ENCODE measurements at places on chromosomes 4 and X.

DNA sequence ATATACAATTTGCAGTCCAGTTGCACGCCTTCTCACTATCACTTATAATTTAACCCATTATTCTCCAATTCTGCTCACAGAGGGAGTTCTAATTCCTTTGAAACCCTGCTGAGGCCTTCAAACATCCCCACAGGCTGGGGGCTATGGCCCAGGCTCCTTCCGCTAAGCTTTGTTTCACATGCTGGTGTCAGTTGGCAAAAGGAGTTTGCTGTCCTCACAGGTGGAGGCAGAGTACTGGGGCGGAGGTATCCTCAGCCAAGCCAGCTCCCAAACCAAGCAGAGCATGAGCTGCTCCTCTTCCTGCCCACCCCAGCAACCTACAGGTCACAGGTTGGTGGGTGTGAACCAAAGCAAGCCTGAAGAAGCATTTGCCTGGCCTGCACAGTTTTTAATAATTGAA lies 21.5 kb downstream of the BTC start:
- DNase-seq = no peak

DNA sequence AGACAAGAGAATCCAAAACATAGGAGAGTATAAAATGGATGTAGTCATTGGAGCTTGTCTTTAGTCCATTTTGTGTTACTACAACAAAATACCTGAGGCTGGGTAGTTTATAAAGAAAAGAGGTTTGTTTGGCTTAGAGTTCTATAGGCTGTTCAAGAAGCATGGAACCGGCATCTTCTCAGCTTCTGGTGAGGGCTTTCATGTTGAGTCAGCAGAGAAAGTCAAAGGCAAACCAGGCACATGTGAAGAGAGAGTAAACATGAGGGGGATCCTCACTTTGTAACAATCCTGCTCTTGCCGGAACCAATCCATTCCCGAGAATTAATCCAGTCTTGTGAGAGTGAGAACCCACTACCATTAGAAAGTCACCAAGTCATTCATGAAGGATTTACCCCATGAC lies 8.1 kb upstream of the HCCS start:
- DNase-seq = no peak

DNA sequence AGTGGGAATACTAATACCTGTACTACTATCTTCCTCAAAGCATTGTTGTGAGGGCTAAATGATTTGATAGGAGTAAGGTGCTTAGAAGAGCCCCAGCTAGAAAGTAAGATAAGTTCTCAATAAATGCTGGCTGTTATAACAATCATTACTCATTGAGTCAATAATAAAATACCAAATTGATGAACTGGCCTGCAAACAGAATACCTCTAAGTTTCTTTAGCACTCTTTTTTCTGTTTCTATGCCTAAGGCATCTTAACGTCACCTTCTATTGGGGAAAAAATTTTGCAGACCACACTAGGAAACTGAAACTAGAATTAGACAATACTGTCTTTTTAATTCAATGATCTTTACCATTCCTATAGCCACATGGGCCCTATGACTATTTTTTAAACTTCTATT lies 1.2 kb downstream of the CLTRN start:
- DNase-seq = no peak

DNA sequence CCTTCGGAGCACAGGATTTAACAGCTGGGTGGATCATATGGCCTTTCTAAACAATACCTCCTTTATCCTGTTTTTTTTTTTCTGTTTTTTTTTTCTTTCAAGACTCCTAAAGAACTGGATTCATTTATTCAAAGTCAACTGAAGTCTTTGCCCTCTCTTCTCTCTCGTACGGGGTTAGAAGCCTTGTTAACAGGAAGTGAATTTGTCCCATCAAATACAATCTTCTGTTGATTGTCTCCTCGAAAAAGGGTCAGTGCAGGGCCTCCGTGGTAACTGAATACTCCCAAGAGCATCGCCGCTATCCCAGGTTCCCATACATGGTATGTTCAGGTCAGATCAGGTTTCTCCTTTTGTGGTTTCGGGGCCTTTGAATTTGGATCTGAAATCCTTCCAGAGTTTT lies 1.8 kb upstream of the TMEM128 start:
- no peak for DNase-seq

- no peak for DNase-seq
These were observed 222.6 kb upstream of the PCDH18 start for GRCh38 chr4:137754652-137755471.

DNA sequence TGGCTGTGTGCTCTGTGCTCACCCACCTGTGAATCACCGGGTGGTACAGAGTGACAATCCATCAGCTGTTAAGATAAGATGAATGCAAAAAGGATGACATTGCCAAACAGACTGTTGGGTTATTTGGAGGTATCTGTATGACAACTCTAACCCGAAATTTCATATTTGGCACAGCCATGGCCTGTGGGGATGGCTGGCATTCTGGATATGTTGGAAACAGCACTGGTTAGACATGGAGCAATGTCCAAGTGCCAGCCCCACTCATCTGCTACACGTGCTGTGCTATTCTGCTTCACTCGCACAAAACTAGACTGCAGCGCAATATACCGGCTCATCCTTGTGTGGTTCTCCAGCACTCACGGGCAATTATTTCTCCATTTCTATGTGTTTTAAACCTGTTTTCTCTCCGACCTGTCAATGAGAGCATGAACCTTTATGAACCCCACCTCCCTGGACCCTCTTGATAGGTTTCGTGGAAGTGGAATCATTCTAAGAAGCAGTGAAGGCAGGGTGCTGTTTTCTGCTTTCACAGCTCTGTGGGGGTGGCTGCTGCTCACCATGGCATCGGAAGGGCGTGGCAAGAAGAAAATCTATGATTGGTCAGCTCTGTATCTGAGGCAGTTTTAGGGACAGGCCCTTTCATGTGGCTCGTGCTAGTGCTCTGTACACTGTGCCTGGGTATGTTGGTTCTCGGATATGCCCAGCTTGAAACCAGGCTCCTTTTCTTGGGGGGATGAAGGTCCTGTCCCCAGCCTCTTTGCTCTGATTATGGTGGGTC lies 94.9 kb downstream of the ENPP6 start:
- DNase-seq = no peak

DNA sequence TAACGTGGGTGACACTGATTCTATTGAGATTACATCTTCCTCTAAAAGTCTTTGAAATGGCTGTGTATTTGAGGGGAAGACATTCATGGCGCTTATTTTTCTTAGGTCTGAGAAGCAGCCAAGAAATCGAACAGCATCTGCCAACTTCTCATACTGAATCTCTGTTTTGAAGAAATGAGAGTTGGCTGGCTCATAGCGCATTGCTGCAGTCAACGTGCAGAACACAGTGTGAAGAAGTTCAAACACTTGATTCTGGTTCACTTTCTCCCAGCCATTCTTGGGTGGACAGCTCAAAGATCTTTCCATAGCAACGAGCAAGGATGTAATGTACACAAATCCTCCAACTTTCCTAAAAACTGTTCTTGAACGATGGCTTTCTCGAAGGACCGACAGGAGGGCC lies 156.5 kb downstream of the WDFY3 start:
- no peak for DNase-seq

DNA sequence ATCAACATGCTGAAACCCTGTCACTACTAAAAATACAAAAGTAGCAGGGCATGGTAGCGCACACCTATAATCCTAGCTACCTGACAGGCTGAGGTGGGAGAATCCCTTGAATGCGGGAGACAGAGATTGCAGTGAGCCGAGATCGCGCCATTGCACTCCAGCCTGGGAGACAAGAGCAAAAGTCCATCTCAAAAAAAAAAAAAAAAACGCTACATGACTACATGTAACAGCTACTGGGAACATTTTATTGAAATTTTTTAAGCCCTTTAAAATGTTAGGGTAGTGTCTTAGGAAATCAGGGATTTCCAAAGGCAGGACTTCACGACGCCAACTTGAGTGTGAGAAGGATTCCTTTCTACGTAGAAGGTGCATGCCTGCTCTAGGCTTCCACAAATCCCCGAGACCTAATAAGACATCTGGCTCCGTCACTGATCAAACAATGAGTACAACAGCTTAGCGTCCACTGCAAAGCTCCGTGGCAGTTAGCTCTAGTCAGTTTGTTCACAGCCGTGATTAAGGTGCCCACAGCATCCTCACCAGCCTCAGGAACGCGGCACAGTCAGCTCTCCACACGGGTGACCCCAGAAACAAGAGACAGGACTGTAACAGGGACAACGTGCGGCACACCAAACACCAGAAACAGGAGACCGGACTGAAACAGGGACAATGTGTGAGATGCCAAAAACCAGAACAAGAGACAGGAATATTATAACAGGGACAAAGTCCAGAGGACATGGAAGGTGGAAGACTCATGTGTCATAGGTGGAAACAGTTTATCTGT lies 33.7 kb downstream of the DHRSX start:
- DNase-seq = no peak

GRCh38 chrX:19156186-19156585 lies 33.9 kb upstream of the ADGRG2 start:
- DNase-seq = no peak

DNA sequence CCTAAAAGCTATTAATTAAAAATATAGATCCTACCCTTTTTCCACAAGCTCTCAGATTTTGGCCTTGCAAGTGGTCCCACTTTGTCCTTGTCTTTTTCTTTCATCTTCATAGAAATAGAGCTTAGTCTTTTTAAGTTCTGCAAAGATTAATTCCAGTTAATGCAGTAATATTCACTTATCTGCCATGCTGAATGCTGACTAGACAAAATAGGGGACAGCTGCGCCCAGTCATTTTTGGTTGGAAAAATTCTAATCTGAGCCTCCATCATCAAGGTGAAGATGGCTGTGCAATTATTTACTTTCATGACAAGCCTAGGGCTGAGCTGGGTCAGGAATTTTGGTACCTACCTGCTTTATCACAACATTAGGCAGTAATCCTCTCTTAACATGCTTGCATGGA lies 241.3 kb upstream of the CXorf66 start:
- no peak for DNase-seq

- no peak for DNase-seq
These were observed 11.8 kb upstream of the SHISA3 start for GRCh38 chr4:42385516-42385915.

- DNase-seq = no peak
These were observed 13.4 kb upstream of the MEPE start for GRCh38 chr4:87819281-87819919.

- no peak for DNase-seq
These were observed 33.4 kb upstream of the SPON2 start for GRCh38 chr4:1205586-1206298.

DNA sequence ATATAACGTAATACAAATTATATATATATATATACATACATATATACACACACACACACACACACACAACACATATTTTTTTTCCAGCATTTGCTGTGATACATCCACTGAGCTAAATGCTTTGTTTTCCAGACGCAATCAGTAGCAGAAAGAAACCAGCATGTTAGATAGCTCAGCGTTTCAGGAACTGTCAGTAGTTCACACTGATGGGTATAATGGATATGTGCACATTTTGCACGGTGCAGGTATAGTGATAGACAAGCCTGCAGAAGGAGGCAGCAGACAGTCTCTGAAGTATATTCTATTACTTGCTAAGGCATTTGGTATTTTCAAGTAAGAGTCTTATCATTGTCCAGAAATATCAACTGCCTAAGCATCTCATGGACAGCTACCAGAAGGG lies 741.6 kb upstream of the HS3ST1 start:
- no peak for DNase-seq

- DNase-seq = no peak
These were observed 27.2 kb downstream of the FAM199X start for GRCh38 chrX:104193485-104193884.

DNA sequence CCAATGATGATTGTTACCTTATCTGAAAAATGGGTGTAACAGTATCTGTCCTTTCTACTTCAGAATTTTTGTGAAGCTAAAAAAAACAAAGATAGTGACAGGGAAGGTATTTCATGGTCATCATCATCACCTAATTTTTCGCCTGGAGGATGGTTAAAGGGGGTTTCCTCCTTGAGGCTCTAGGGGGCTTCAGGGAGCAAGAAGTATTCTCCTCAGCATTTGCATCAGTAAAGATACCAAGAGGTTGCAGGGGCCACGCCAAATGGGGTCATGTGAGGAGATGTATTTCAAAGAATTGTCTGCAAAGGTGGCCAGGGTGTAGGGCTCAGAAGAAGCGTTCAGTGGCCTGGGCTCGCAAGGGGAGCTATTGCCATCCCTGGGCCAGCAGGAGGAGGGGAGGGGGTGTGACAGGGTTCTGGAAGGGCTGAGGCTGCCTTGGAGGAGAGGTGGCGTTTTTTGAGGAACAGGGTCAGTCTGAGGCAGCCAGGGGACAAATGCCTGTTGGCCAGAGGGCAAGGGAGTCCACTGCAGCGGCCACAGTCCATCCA lies 7.3 kb upstream of the NSG1 start:
- DNase-seq = no peak

DNA sequence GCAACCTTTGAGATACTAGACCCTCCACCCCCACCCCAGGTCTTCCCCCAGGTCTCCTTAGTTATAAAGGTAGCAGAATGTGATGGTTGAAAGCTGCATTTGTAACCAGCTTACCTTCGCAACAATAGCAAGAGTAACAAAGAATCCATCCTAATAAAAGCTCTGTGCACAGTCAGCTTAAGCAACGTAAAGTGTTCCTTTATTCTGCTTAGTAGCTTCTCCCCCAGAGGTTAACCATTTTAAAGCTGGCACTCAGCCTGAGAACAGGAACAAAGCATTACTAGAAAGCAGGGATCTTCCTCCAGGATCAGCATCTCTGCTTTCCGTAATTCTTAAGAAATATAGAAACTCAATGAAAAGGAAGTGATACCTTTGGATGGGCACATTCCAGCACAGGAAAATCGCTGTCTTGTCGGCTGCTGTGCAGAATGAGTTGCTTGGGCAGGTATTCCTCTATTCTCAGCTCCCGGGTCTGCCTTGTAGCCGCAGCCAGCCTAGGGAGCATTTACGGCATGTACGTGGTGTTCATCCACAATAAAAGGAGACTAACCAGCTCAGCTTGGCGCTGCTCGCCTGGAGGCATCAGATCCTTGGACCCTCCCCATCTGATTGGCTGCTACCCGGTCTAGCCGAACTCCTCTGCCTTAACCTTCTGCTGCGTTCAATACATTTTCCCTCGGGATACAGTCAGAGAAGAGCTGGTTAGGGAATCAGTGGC lies 113.0 kb upstream of the TLR3 start:
- DNase-seq = no peak

DNA sequence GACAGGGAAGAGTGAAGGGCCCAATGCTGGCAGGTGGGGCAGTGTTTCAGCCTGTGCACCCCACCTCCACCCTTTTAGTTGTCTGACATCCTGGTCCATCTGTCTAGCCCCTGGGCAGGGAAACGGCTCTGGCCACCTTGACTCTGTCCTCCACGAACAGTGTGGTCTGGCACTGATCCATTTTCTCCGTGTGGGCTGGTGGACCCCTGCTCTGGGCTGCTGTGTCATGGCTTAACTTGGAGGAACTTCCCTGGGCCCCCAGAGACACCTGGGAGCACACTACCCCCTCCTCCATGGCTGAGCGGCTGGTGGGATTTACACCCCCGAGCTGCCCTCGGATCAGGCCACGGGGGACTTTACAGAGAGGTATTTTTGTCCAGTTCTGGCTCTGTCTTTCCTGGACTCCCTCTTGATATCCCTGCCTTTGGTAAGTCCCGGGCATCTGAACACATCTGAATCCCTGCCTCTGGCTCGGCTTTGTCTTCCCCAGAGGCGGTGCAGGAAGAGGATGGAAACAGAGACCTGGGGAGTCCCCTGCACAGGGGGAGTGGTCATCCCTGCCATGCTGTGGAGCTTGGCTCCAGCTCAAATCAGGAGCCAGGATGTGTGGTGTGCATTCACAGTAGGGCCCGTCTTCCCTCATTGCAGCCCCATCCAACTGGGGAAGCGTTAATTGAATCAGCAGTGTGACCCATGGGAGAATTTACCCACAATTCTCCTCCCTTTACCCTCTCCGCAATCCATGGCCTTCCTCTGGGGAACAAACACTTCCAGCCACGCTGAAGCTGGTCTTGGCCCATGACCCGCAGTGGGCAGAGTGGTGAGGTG lies 6.3 kb upstream of the NKX1-1 start:
- DNase-seq = no peak
